ENCODE measurements at places on chromosomes 1 and 21. TPM values are rescaled to one million over a fixed set of nuclear protein-coding genes. Genes with fewer than 3 reads are reported as not detected.
A peak's percentile ranks its signal among the peaks of the same experiment; 100 is the strongest.

Gene MSH4
- polyA plus RNA-seq: not detected

Gene DMRTA2
- polyA plus RNA-seq: not detected

Gene HNRNPCL2
- not detected for polyA plus RNA-seq

Gene CRP
- polyA plus RNA-seq: 1.1 TPM

Gene COL18A1
- polyA plus RNA-seq: 97.3 TPM

Gene GPR37L1
- not detected for polyA plus RNA-seq

Gene S100A7
- polyA plus RNA-seq: not detected

Gene PBX1
- 18.2 TPM for polyA plus RNA-seq

Gene CBR3
- 17.2 TPM for polyA plus RNA-seq

DNA sequence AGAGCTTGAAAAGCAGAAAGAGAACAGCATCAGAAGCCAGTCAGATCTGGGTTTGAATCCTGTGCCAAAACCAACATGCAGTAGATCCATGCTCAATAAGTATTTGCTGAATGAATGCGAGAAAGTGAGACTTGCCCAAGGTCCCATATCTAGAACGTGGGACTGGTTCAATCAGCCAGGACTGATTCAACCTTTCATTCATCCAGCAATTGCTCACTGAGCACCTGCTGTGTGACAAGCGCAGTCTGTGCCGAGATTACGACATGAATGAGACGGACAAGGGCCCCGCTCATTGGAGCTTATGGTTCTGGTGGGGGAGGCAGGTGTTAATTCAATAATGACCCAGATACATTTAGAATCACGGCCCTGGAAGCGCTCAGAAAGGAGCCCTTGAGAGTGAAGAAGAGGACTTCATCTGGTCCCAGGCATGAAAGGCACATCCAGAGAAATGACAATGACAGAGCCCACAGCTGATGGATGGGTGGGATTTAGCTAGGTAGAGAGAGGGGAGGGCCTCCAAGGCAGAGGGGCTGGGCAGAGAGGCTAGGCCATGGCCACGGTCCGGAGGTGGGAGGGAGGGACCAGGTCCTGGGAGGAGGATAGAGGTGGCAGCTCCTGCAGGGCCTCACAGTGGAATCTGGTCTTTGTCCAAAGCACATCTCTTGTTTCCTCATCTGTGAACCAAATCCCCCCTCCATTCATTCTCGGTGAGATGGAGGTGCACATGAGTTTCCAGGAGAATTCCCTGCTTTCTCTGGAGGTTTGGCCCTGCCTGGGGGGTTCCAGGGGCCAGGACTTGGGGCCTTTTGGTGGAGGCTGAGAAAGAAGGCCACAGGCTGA lies 4.2 kb upstream of the FAM131C start:
- no peak for DNase-seq

GRCh38 chr1:205994346-205994745 lies 8.8 kb downstream of the RAB7B start:
- DNase-seq: no peak

DNA sequence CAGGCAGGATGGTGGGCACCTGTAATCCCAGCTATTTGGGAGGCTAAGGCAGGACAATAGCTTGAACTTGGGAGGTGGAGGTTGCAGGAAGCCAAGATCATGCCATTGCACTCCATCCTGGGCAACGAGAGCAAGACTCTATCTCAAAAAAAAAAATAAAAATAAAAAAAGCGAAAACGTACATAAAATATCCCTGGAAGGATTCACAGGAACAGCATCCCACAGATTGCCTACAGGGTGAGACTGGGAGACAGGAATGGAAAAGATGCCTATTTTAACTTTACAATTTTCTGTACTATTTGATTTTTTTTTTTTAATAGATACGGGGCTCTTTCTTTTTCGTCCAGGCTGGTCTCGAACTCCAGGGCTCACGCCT lies 604 bp upstream of the NBPF3 start:
- no peak for DNase-seq

DNA sequence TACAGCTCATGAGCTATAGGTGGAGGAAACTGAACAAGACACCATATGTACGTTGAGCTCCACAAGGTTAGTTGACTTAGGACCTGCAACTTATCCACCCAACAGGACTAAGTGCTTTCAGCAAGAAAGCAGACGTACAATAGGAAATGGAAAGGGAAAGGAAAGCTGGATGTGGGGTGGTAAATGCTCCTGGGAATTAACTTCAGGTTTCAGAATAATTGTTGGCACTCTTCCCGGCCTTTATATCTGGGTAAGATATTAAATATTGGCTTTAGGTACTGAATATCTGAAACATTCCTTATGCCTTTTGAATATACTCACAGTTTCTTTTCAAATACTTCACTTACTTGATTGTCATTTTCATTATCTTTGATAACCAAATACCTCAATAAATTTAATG lies 36.3 kb downstream of the GLMN start:
- no peak for DNase-seq

DNA sequence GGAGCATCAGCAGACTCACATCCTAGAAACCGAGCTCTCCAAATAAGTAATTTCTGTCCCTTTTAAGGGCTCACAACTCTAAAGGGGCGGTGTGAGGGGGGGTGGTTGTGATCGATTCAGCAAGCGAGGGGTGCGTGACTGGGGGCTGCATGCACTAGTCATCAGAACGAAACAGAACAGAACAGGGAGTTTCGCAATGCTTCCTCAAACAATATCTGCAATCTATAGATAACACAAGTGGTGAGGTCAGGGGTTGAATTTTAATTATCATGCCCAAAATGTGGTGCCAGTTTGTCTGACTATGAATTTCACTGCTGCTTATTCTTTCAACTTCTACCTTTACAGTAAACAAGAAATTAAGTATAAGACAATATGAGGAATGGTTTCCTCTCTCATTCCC lies 1003.0 kb upstream of the NCAM2 start:
- DNase-seq: no peak

GRCh38 chr1:97634758-97635157 lies 286.1 kb downstream of the DPYD start:
- DNase-seq: no peak

DNA sequence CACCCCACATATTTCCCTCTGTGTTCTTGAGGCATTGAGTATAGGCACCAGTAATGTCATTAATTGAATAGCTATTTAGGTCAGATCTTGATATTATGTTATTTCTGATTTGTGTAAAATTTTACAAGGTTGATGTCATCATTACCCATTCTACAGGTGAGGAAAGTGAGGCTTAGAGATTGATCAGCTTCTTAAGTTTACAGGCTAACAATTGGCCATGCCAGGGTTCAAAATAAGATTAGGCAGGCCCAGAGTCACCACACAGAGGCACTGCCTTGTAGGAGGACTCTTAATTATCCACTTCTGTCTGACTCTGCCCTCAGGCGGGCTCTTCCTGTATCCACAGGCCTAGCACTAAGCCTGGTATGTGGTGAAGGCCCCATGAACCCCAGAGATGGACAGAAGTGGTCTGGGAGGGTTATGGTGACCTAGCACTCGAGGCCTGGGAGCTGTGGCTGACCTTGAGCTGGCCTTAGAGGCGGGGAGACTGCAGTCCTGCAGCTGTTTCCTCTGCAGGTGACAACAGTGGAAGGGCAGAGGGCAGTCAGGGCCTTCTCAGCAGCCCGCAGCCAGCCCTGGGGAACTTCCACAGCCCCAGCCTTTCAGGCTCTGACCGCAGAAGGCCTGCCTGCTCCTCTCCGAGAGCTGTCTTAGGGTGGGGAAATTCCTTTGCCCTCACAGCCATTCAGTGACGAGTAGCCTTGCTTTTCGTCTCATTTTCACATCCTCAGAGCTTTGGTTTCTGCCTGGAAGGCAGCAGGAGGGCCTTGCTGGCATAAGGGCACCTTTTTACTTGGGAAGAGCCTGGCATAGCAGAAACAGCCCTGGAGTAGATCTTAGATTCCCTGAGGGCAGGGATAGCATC lies 12.2 kb downstream of the ZDHHC18 start:
- no peak for DNase-seq

DNA sequence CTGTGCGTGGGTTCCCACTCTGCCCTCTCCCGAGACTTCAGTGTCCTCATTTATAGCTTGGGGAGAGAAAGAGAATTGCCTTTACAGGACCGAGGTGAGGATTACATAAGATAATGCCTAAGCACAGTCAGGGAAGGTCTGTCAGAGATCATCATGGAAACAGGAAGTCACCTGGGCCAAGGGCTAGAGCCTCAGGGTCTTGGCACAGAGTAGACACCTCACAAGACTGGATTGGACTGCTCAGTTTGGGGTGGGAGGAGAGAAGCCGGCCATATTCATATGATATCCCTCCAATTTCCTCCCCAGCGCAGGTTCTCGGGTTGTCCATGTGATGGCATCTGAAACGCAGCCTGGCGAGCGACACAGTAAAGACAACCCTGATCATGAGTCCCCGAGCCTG lies 3.8 kb downstream of the CNR2 start:
- DNase-seq: no peak

GRCh38 chr1:89719502-89720306 lies 86.8 kb downstream of the LRRC8C start:
- no peak for DNase-seq

GRCh38 chr1:29876902-29877301 lies 640.6 kb downstream of the PTPRU start:
- DNase-seq: no peak

DNA sequence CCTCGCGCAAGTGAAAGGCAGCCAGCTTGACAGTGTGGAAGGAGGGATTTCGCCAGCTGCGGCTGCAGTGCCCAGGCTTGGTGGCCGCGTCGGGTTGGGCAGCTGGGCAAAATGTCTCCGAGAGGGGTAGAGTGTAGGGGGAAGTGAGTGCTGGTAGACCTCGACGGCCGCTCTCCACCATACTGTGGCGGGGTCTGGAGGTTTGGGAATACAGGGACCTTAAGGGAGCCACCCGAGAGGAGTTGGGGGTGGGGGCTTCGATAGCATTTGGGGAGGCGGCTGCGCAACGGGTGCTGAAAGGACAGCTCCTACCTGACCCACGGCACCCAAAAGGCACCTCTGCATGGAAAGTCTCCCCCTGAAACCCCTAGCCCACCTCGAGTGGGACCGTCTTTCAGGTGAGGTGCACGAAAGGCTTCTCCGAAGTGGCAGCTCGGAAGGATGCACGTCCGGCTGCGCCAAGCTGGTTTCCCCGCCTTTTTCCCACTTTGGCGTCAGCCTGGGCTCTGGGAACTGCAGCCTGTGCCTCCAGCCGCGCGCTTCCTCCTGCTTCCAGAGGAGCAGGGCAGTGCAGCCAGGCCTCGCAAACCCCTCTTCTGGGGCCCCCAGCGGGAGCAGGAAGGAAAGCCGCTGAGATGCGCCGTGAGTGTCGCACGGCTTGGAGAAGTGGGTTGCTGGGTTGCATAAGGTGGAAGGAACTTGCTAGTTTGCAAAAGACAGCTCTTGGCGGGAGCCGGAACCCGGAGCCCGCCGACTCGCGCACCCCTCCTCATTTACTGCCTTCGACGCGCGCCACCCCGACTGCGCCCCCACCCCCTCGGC lies 531 bp upstream of the HMGN2 start:
- DNase-seq: peak; percentile 88

DNA sequence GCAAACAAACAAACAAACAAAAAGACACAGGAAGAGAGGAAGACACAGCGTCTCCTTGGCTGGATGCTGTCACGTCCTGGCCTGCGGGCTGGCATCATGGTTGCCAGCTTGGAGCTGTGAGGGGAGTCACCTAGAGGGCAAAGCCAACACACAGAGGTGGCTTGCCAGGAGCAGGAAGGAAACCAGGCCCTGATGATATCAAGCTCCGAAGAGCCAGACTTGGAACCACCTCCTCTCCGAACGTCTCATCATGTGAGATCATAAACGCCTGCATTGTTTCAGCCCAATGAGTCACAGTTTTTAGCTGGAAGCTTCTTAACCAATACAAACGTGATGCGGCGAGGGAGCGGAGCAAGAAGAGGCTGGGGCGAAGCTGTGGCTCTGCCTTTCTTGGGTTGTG lies 8.7 kb downstream of the PLA2G2D start:
- peak; percentile 51 for DNase-seq

GRCh38 chr1:81466961-81467360 lies 333.8 kb upstream of the ADGRL2 start:
- no peak for DNase-seq

- DNase-seq: no peak
Observed at GRCh38 chr1:15952317-15953258, 23.3 kb downstream of the ZBTB17 start.

GRCh38 chr1:237568955-237569354 lies 321.8 kb downstream of the ZP4 start:
- no peak for DNase-seq

DNA sequence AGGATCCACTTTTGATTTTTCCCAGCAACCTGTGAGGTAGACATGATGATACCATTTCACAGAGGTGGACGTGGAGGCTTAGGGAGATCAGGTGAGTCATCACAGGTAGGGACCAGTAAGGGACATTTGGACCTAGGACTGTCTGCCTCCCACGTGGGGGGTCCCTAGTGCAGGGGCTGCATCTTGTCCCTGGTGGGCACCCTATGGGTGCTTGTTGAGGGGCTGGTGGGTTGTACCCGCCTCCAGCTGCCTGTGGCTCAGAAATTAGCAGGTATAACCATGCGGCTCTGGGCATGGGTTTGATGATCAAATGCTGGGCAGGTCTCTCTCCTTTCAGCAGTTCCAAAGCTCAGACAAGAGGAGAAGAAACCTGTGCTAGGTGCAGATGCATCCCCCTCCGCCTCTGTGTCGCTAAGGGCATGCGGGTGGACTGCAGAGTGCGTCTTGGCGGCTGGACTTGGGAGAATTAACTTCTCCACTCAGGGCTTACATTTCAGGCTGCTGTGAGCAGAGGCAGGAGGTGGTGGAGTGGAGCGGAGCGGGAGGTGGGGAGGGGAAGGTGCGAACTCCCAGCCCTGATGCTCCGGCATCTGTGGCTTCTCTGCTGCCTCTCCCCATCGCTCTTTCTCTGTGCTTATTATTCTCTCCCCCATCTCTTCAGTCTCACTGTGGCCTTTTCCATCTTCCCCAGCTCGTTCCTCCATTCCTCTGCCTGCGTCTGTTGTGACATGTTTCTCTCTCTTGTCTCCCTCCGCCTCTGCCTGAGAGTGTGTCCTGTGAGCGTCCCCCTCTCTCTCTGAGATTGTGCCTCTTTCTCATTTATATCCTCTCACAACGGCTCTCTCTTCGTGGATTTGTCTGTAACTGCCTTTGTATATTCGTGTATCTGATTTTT lies 146.8 kb downstream of the PTPRU start:
- no peak for DNase-seq

DNA sequence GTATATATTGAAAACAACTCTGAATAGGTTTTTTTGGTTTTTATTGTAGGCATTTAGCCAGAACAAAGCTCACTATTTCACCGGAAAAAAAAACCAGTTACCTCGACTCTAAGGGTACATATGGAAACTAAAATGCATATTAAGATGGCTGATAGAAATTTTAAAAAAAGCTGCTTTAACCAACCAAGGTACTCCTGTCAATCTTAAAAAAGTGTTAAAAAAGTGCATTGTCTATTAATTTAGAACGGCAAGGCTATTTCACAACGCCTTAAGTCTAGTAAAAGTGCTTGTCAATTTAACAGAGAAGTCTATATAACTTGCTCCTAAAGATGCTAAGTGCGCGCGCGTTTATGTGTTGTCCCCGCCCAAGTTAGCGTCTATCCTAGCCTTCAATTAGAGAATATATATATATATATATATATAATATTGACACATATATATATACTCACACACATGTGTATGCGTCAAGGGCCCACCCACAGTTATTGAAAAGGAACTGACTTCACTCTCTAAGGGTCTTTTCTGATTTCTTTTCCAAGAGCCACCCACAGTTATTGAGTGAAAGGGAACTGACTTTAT lies 934 bp downstream of the ASPM start:
- no peak for DNase-seq

GRCh38 chr21:42102076-42102475 lies 31.0 kb downstream of the UMODL1 start:
- no peak for DNase-seq

All from aorta (tissue), 5 donors.